ENCODE measurements at places on chromosomes 5 and 9.

DNA sequence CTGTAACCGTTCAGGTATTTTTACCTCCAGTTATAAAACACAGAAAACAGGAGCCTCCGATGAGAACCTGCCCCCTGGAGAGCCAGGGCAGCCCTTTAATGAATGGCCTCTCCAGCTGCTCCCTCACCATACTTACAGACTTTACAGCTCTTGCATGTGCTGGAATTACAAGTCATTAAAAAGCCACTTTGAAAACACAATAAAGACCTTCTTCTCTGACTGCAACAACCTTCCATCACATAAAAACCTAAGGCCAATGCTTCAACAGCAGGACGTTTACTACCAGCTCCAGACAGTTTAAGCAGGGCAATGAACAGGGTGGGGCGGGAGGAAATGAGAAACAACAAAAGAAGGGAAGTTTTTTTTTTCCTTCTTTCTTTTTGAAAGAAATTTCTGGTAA, 213.8 kb downstream of the MLLT3 start:
- DNase-seq = no peak

- no peak for DNase-seq
These were observed 86.6 kb upstream of the SAP30L start for GRCh38 chr5:154359221-154359573.

- peak; percentile 15 for DNase-seq
These were observed 100.4 kb downstream of the TRIM36 start for GRCh38 chr5:115069087-115069968.

GRCh38 chr9:133781828-133782135, 43.6 kb upstream of the SARDH start:
- DNase-seq = no peak

DNA sequence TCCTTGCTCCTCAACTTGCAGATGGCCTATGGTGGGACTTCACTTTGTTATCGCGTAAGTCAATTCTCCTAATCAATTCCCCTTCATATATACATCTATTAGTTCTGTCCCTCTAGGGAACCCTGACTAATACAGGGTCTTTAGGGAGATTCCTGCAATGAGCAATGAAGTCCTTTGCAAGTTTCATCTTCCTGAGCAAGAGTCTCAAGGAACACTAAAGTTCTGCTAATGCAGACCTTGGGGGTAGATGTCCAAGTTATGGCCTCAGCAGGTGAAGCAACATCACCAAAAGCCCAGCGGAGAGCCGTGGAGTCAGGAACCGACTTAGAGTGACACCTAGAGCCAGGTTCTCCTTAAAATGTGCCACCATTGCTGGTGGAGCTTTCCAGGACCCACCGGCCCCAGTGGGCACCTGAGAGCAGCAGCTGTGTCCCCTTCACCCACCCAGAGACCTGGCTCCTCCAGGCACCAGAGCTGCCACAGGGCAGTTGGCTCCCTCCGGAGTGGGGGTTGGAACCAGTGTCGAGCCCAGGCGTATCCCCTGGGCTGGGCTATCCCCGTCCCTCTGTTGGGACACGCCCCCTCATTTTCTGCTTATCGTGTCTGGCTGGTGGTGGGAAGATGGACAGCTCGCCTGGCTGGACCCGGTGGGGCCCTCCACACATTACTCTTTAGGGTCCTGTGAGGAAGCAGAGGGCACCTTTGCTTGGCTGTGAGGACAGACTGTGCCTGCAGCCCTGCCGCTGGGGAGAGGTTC, 10.9 kb upstream of the FCN1 start:
- DNase-seq = no peak

GRCh38 chr9:109861499-109861898, 81.5 kb downstream of the PALM2AKAP2 start:
- no peak for DNase-seq

DNA sequence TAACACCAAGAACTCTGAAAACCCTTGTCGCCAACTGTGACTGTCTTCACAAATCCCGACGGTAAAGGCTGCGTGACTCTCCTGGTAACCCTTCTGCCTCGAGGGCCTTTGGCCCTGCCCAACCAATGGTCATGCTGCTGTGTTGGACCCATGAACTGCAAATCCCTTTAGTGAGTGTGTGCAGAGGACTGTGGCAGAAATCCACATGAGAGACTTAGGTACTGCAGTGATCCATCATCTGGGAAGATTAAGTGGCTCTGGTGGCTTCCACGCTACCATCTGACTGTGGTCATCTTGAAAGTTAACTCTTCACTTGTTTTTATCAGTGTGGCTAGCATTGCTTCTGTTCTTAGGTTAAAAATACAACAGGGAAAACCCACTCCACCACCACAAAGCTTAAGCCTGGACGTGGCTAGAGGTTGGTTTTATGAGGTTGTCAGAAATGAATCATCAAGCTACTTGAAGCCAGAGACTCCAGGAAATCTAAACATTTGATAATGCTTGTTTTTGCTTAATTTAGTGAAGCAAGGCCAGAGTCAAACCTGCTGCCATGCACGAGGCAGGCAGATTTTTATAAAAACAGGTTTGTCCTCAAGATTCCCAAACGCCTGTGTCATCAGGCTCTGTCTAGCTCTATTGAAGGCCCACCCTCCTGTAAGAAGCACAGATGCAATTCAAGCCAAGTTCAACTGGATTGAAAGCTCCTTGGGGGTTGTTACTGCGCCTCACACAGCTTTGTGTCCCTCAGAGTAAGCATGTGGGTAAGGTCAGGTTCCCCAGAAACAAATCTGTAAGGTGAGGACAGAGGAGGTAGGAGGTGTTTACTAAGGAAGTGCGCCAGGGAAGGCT, 52.7 kb upstream of the ERCC6L2 start:
- DNase-seq = peak; percentile 85

DNA sequence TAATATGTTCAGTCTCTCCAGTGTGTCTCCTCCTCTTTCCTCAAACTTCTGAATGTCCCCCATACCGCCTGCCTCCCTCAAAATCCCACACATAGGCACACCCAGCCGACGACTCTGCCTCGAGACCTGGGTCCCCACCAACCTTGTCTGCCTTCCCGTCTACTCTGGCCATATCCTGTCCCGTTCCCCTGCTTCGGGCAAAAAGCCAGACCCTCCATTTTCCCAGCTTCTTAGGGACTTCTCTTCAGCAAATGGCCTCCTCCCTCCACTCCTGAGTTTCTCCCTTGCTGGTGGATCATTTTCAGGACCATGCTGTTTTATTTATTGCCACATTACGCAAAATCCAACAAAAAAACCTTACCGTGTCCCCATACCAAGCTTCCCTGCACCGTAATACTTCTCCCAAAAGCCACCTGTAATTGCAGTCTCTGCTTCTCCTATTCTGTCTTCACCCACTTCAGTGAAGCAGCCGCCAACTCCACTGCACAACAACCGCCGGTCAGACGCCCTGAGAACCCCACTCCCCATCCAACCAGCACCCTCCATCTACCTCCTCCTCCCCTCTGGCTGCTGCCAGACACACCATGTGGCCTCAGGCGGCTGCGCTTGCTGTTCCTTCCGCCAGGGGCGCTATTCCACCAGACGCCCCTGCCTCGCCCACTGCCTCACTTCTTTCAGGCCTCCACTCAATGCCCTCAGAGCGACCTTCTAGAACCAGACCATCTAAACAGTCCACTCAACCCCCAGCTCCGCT, 117.0 kb downstream of the TRPM6 start:
- no peak for DNase-seq
